ENCODE measurements at places on chromosomes 5 and 9. TPM values are rescaled to one million over a fixed set of nuclear protein-coding genes. Genes with fewer than 3 reads are reported as not detected.

GRCh38 chr5:10588779-10589447, 25.0 kb downstream of the ANKRD33B start:
- no peak for DNase-seq

DNA sequence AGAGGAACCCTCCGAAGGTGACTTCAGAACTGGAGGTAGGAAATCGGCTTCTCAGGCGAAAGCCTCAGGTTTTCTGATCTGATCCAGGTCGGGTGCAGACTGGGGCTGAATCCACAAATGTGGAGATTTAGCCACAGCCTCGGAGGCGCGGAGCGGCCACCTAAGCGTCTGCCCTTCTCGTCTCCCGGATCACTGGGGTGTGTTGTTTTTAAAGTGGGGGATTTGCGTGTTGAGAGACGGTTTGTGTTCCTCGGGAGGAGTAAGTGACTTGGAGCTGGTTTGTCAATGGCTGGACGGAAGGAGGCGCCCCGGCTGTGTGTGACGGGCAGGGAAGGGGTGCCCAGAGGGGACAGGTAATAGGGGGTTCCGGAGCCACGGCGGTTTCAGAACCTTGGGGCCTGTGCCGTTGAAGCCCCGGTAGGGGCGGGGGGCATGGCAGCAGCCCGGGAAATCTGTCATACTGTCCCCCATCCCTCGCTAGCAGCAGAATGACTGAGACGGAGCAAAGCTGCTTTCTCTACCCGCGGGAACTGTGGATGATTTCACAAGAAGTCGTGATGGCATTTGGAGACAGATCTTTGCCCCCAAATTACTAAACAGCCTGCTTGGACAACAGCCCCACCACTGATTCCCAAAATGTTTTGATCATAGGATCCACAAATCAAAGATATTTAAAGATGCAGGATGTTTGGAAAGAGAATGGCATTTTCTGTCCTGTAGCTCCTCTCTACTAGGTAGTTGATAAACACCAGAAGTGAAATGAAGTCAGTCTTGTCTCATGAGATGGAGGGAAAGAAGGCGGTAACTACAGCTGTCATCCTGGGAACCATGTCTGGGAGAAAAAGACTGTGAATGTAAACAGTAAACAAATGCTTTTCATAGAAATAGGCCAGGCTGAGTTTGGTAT, 216.5 kb downstream of the PDZD2 start:
- no peak for DNase-seq

DNA sequence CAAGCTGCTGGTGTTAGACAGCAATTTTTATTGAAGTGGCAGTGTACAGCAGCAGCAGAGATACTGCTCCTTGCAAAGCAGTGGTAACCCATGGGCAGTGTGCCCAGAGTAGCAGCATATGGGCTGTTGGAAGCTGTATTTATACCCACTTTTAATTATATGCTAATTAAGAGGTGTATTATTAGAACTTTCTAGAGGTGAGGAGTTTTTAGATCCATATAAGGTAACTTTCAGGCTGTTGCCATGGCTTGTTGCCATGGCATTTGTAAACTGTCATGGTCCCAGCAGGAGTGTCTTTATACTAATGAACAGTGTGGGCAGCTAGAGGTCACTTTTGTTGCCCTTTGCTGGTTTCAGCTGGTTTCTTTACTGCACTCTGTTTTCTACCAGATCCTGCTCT, 3.7 kb upstream of the PJA2 start:
- DNase-seq: no peak

DNA sequence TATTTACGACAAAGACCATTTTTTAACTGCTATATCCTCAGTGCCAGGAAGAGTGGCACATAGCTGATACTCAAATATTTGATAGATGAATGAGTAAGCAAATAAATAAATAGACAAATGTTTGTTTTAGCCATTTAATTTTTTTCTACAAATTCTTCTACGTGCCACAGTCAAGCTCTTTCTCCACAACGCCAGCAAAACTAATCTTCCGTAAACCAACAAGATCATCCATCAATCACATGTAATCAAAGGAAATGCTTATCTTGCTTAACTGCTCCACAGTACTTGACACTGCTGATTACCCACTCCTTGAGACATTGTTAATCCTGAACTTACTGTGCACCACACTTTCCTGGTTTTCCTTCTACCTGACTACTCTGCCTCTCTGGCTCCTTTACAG, 136.7 kb downstream of the EDIL3 start:
- DNase-seq: no peak

GRCh38 chr9:133714606-133715294, 23.4 kb downstream of the SARDH start:
- no peak for DNase-seq

GRCh38 chr9:106102821-106103220, 408.5 kb downstream of the TMEM38B start:
- DNase-seq: no peak

GRCh38 chr9:38756702-38757101, 36.8 kb upstream of the FAM240B start:
- DNase-seq: no peak

The SV2C gene
- 0.05 TPM for total RNA-seq

The NUDT12 gene
- total RNA-seq: 10.6 TPM

The AGXT2 gene
- total RNA-seq: not detected

Measured in thymus (tissue), 14 donors.